ENCODE measurements at places on chromosomes 7 and 10.

GRCh38 chr7:41824284-41824683 lies 121.4 kb upstream of the INHBA start:
- no peak for DNase-seq

DNA sequence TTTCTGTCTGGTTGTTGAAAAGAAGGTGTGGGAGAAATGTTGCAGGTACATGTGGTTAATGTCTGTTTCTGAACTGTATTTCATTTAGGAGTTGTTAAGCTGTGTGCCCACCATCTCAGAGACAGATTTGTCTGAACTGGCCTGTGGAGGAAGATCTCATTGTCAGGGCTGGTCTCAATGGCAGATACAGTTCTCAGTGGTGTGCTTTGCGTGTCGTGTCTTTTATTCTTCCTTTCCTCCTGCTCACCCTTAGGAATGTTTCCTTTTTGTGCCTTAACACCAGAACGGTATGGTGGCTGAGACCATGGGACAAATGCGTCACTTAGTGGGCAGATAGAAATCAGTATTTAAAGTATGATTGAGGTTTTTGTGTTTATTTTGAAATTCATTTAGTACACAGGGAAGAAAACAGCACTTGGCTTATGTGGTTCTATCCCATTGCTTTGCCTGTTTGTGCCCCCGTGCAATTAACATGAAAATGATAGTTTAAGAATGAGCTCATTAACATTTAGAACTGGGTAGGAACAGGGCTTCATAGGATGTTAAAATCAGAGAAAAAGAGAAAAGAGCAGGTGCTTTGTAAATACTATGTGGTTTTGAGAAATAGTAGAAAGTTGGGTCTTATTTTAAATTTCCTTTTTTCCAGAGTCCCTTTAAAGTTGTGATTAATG lies 112.6 kb downstream of the AUTS2 start:
- no peak for DNase-seq

- DNase-seq, result no peak
Measured at GRCh38 chr7:29866490-29866930, 60.2 kb downstream of the WIPF3 start.

GRCh38 chr10:100128951-100129350 lies 47.3 kb upstream of the CPN1 start:
- DNase-seq, result no peak

DNA sequence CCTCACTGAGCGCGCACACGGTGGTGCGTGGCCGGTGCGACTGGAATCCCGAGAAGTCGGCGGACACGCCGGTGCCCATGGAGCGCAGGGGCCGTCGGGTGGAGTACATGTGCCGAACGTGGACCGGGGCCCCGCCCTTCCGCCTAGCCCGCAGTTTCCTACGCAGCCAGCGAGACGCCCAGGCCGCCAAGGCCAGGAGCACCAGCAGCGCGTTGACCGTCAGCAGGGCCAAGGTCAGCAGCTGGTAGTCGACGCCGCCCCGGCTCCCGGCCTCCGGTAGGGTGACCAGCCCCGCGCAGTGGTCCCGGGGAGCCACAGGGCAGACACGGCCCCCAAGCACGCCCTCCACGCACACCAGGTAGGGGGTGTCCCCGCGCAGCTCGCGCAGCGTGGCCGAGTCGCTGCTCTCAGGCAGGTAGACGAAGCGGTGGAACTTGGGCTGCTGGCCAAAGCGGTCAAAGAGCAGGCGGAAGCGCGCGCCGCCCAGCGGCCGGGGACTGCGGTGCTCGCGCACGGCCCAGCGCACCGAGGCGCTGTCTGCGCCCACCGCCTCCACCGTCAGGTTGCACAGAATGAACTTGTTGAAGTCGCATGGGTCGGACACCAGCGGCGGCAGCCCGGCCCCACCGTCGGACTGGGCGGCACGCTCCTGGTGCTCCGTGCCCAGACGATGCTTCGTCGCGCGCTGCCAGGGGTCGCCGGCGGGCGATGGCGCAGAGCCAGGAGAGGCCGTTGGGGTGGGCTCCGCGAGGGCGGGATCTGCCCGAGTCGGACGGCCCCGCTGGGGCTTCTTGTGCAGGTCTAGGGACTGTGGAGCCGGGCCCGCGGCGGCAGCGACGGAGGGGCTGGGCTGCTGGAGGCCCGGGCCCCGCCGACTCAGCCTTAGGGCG lies 2.2 kb downstream of the TRIL start:
- no peak for DNase-seq

- DNase-seq, result no peak
Measured at GRCh38 chr10:12308057-12308456, 41.3 kb upstream of the CAMK1D start.

DNA sequence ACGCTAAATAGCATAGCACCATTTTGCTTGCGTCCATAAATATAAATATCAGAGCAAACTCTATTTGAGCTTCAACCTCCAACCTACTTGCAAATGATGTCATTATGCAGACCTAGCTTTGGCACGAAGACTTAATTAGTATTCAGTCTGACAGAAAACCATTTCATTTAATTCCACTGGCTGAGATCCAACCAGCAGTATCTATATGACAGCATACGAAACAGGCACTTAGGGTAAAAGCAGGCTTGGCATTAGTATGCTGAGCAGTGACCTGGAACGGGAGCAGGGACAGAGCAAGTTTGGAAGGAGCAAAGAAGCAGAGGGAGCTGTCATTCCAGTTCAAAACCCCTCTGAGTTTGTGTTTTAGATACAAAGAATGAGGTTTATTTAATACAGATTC lies 312.5 kb upstream of the CHRM2 start:
- no peak for DNase-seq

DNA sequence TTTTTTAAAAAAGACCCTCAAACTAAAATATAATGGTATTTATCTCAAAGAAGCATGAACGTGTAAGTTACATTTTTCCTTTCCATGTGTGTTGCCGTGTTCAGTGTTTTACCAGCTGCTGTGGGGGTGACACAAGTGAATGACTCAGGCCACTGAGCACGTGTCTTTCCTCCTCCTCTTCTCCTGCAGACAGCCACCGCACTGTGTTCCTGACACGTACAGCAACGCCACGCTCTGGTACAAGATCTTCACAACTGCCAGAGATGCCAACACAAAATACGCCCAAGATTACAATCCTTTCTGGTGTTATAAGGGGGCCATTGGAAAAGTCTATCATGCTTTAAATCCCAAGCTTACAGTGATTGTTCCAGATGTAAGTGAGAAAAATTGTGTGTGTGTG lies 29.7 kb downstream of the TMEM248 start:
- DNase-seq, result no peak

GRCh38 chr10:44394696-44395381 lies 9.9 kb upstream of the CXCL12 start:
- DNase-seq, result no peak

- no peak for DNase-seq
Measured at GRCh38 chr7:8629504-8629903, 196.1 kb downstream of the NXPH1 start.

All from SIG-M5 (cell line).